ENCODE measurements at places on chromosomes 5 and 9. TPM values are rescaled to one million over a fixed set of nuclear protein-coding genes. Genes with fewer than 3 reads are reported as not detected.

DNA sequence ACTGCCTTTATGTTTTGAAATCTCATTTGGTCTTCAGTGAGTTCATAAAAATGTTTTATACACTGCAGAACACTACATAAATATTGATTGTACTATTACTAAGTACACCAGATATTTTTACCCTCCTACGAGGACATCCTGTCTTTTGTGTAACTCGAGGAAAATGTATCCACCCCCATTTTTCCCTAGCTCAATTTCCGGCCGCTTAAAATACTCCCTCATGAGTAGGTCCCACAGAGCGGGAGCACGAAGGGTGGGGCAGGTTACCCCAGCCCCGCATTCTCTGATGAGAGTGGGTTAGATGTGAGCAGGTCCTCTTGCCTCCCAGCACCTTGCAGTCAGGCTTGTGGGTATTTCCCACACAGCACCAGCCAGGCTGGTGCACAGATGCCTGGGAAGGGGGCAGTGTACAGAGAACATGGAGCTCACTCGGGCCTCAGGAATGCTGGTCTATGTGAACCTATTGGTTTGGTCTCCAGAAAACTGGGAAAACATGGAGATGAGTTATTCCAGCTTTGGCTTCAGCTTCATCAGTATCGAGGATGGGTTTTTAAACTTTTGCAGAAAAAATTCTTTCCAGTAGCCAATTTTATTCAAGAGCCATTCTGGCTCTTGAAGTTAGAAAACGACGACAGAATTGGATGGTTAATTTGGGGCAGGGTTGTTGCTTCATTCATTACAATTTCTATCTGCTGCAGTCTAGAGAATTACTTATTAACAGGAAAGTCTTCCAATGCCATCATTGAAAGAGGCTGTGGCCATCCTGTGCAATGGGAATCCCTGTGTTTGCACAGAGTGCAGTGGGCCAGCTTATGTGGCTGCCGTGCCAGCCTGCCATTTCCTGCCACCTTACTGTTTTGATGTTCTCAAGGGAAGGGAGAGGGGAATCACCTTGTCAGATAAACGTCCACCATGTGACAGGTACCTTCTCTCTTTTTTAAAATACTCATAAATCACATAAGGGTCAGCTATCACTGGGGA, 73.2 kb downstream of the WDR41 start:
- no peaks in the 10 kb centered on the region for H3K27me3 ChIP-seq
- no peak overlapping the region for H3K27ac ChIP-seq
- H3K36me3 ChIP-seq, result no peaks in the 10 kb centered on the region
- H3K4me3 ChIP-seq, result no peak overlapping the region
- DNase-seq, result no peak

GRCh38 chr5:114726131-114726530, 364.3 kb downstream of the KCNN2 start:
- no peak overlapping the region for H3K4me3 ChIP-seq
- H3K36me3 ChIP-seq, result no peaks in the 10 kb centered on the region
- DNase-seq, result no peak
- H3K27me3 ChIP-seq, result no peaks in the 10 kb centered on the region

DNA sequence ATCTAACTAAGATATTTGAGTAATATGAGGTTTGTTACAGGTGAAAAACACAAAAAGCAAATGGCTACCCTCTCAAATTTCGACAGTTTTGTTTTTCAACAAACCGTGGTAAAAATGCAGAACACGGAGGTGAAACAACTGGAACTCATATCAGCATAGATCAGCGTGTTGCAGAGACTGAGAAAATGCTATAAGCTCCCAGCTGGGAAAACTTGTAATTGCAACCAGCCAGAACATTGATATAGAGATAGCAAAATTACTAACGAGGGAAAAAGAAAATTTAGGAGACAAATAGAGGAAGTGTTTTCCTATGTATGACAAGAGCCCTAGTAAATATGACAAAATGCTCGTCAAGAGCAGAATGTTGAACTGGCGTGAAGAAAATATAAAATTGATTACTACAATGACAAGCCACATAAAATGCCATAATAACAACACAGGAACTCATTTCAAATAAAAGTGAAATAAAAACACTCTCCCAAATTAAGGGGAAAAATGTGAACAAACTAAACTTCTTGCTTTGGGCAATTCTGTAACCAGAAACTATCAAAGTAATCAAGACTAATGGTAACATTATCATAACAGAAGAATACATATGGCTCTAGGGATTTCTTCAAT, 1989.8 kb downstream of the EFNA5 start:
- no peaks in the 10 kb centered on the region for H3K36me3 ChIP-seq
- no peaks in the 10 kb centered on the region for H3K27me3 ChIP-seq
- no peak overlapping the region for H3K27ac ChIP-seq
- DNase-seq, result no peak
- H3K4me1 ChIP-seq, result no peaks in the 10 kb centered on the region

DNA sequence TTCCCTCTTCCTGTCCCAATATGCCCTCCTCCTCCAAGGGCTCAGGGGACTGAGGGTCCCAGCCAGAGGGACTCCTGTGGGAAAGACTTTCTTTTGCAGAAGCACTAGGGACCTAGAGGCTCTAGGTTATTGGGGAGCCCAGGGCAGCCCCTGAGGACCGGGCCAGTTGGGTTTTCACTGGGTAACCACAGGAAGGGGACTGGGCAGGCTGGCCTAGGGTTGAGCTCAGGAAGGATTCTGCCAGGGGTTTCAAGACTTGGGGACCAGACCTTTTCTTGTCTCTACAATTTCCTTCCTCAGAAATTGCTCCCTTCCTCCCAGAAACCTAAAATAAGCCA, 24.4 kb upstream of the HMCN2 start:
- no peak overlapping the region for H3K27ac ChIP-seq
- peaks cover 3% of the 10 kb centered on the region for H3K4me1 ChIP-seq
- peaks cover 11% of the 10 kb centered on the region for H3K27me3 ChIP-seq

DNA sequence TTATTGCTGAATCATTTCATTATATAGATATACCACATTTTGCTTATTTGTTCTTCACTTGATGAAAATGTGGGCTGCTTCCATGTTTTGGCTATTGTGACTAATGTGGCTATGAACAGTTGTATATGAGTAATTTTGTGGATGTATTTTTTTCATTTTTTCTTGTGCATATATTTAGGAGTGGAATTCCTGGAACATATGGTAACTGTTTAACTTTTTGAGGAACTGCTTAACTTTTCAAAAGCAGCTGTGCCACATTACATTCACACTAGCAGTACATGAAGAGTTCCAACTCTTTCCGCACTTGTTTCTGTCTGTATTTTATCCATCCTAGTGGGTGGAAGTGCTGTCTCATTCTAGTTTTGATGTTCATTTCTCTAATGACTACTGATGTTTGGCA, 67.8 kb downstream of the JAK2 start:
- no peak for DNase-seq
- H3K27ac ChIP-seq, result no peak overlapping the region
- H3K4me3 ChIP-seq, result no peak overlapping the region
- H3K36me3 ChIP-seq, result peaks cover 9% of the 10 kb centered on the region
- no peaks in the 10 kb centered on the region for H3K27me3 ChIP-seq

AMBP gene
- not detected for total RNA-seq

GRCh38 chr5:52077941-52078815, 694.9 kb downstream of the ISL1 start:
- DNase-seq, result no peak
- H3K4me1 ChIP-seq, result no peaks in the 10 kb centered on the region
- H3K4me3 ChIP-seq, result no peak overlapping the region
- H3K36me3 ChIP-seq, result no peaks in the 10 kb centered on the region

DNA sequence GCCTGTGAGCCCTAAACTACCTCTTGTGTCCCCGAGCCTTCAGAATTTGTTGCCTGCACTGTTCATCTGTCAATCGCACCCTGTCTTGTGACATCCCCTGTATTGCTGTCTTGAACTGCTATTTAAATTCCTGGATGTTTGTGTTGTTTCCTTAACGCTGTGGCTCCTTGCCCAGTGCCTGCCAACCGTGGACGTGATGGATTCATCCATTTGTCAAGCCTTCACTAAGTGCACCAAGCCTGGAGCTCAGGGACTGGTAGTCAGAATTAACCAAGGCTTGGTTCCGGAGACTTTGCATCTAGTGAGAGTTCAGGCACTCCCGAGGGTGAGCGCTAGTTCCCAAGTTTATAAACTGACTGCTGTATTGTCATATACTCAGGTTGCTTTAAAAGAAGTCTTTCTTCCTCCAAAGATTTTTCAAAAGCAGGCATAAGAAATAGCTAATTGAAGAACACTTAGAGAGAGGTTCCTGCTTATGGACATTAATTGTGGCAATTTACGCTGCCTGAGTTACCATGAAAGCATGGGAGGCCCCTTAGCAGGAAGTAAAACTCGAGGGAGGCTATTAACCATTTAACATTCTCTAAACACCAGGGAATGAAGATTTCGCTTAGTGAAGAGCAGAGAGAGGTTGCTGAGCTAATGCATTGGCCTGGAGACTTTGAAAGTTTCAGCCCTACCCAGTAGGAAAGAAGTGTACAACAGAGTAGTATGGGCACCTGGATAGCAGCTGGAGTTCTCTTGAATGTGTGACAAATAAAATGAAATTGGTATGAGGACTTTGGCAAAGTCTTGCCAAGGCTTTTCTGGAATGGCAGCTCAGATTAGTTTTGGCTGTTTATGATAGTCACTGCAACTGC, 29.0 kb downstream of the RGS3 start:
- H3K27ac ChIP-seq, result no peak overlapping the region
- peaks cover 2% of the 10 kb centered on the region for H3K4me1 ChIP-seq
- no peaks in the 10 kb centered on the region for H3K27me3 ChIP-seq
- no peaks in the 10 kb centered on the region for H3K36me3 ChIP-seq
- no peak for DNase-seq

MEGF10 gene
- 0.89 TPM for total RNA-seq

DNA sequence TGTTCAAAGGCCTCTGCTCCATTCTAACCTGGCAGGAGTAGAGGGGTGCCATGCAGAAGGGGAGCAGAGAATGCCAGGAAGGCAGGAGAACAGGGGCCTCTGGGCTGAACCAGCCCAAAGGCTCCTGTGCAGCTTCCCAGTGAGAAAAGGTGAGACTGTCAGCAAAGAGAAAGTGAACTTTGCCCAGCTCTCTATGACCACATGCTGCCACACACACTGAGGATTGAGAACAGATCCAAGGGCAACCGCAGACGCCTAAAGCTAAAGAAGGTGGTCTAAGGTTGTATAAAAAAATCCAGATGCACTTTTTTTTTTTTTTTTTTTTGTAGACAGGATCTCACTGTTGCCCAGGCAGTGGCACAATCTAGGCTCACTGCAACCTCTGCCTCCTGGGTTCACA, 51.4 kb downstream of the ALDH7A1 start:
- H3K4me1 ChIP-seq, result no peaks in the 10 kb centered on the region
- no peaks in the 10 kb centered on the region for H3K36me3 ChIP-seq
- no peaks in the 10 kb centered on the region for H3K27me3 ChIP-seq
- no peak overlapping the region for H3K4me3 ChIP-seq

- H3K4me1 ChIP-seq, result no peaks in the 10 kb centered on the region
- no peak for DNase-seq
- no peak overlapping the region for H3K27ac ChIP-seq
- H3K36me3 ChIP-seq, result no peaks in the 10 kb centered on the region
- H3K27me3 ChIP-seq, result peaks cover 2% of the 10 kb centered on the region
Observed at GRCh38 chr9:122551371-122551770, 1.5 kb upstream of the OR1N2 start.

PAX5 gene
- total RNA-seq, result 5.2 TPM

- H3K27me3 ChIP-seq, result no peaks in the 10 kb centered on the region
- no peak overlapping the region for H3K4me3 ChIP-seq
- H3K4me1 ChIP-seq, result no peaks in the 10 kb centered on the region
- DNase-seq, result no peak
Observed at GRCh38 chr9:89791754-89792153, 186.9 kb downstream of the GADD45G start.

GRCh38 chr9:136403915-136404800, 4.2 kb upstream of the SNAPC4 start:
- H3K4me1 ChIP-seq, result peaks cover 77% of the 10 kb centered on the region
- H3K27me3 ChIP-seq, result no peaks in the 10 kb centered on the region
- H3K27ac ChIP-seq, result peak overlapping the region; percentile 82
- peaks cover 31% of the 10 kb centered on the region for H3K36me3 ChIP-seq
- DNase-seq, result no peak

PFN3 gene
- total RNA-seq, result not detected

- H3K27ac ChIP-seq, result no peak overlapping the region
- no peaks in the 10 kb centered on the region for H3K27me3 ChIP-seq
- H3K36me3 ChIP-seq, result peaks cover 3% of the 10 kb centered on the region
- no peak overlapping the region for H3K4me3 ChIP-seq
- H3K4me1 ChIP-seq, result no peaks in the 10 kb centered on the region
Observed at GRCh38 chr5:171847026-171847425, 61.4 kb downstream of the SMIM23 start.

DYNC2I2 gene
- 10.5 TPM for total RNA-seq

- DNase-seq, result no peak
- no peak overlapping the region for H3K4me3 ChIP-seq
- H3K27me3 ChIP-seq, result peaks cover 5% of the 10 kb centered on the region
- no peaks in the 10 kb centered on the region for H3K36me3 ChIP-seq
- no peaks in the 10 kb centered on the region for H3K4me1 ChIP-seq
- no peak overlapping the region for H3K27ac ChIP-seq
Observed at GRCh38 chr9:21795483-21795882, 7.0 kb upstream of the MTAP start.

DNA sequence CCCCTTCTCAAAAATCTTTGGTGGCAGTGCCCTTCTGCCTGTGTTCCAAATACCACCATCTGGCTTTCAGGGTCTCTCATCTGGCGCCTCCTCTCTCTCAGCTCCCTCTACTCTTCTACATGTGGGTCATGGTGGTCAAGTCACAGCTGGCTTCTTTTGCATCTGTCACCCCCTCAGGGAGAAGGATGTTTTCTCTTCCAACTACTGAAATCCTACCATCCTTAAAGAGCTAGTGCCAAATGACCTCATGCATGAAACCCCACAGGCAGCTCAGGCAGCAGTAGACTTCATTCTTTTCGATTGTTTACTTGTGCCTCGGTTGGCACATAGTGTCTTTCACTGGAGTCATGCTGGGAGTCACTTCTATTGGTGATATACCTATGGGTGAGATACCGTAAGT, 219.2 kb downstream of the DCP2 start:
- H3K4me3 ChIP-seq, result no peak overlapping the region
- no peaks in the 10 kb centered on the region for H3K4me1 ChIP-seq
- no peak overlapping the region for H3K27ac ChIP-seq
- DNase-seq, result no peak
- H3K36me3 ChIP-seq, result no peaks in the 10 kb centered on the region

- H3K4me1 ChIP-seq, result no peaks in the 10 kb centered on the region
- no peak overlapping the region for H3K27ac ChIP-seq
- no peak overlapping the region for H3K4me3 ChIP-seq
- no peaks in the 10 kb centered on the region for H3K27me3 ChIP-seq
Observed at GRCh38 chr5:58382131-58382534, 77.8 kb downstream of the PLK2 start.

IFNA13 gene
- total RNA-seq, result not detected

DNA sequence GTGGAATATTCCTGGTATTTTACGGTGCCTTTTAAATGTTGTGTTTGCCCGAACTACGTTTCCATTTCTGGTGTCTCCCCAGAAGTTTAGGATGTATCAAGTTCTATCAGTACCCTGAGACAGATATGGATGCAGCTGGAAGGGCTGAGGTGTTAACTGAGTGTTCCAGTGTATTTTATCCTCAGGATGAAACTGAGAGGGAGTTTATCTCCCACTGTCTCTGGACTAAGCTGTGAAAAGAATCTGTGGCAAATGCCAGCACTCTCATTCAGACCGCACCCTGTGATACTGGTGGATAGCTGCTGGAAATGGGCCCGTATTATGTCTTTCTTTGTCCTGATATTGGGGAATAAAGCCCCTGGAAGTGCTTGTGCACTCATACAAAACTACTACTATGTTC, 887.2 kb upstream of the TYRP1 start:
- H3K27ac ChIP-seq, result no peak overlapping the region
- H3K36me3 ChIP-seq, result no peaks in the 10 kb centered on the region
- no peaks in the 10 kb centered on the region for H3K27me3 ChIP-seq
- DNase-seq, result no peak
- H3K4me1 ChIP-seq, result no peaks in the 10 kb centered on the region
